ENCODE measurements at places on chromosomes 5 and 9. TPM values are rescaled to one million over a fixed set of nuclear protein-coding genes. Genes with fewer than 3 reads are reported as not detected.

- H3K27ac ChIP-seq, result no peak overlapping the region
- no peaks in the 10 kb centered on the region for H3K4me1 ChIP-seq
- no peak overlapping the region for H3K4me3 ChIP-seq
Measured at GRCh38 chr5:120805131-120805530, 341.0 kb downstream of the PRR16 start.

DNA sequence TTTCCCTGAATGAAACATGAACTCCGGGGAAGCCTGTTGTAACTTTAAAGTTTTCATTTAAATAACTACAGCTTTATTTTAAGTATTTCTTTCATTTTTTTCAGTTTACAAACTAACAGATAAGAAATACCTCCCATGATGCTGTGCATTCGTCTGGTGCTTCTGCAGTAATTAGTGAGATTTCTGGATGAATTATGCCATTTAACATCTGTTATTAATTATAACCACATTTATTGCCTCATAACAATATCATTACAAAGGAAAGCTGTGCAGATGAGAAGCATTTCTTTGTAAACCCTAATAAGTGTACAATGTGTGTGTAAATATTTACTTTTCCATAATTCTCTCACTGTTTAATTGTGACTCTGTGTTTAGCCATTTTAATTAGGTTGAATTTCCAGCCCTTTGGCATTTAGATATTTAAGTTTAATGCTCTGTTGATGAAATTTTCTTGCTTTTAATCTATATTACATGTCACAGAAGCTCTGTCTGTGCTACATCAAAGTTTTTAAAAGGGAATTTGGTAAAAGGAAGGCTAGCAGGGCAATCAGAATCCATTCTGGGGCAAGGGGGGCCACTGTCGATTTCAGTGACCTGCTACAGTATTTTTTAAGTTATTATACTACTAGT, 418.0 kb downstream of the SPATA31D1 start:
- H3K4me1 ChIP-seq, result peaks cover 41% of the 10 kb centered on the region
- no peaks in the 10 kb centered on the region for H3K27me3 ChIP-seq
- H3K36me3 ChIP-seq, result no peaks in the 10 kb centered on the region
- H3K27ac ChIP-seq, result no peak overlapping the region
- DNase-seq, result no peak

DNA sequence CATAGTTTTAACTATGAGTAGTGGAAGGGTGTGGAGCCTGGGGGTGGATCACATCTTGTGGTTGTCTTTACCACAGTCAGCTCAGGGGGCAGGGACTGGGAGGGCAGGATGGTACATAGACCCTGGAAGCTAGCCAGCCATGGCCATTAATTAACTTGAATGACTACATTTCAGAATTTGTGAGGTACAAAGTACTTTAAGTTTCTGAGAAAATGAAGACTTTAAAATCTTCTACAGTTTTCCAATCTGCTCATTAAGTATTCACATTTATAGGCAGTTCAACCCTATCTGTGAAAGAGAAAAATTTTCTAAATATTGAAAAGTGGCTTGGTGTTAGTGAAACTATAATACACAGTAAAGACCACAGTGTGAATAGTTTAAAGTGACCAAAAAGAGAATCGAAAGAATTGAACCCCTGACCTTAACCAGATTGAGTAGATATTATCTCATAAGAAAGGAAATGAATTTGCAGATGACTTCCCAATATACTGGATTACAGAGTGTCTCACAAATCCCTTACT, 234.2 kb upstream of the MEF2C start:
- no peaks in the 10 kb centered on the region for H3K4me1 ChIP-seq
- no peak for DNase-seq
- H3K36me3 ChIP-seq, result no peaks in the 10 kb centered on the region
- no peak overlapping the region for H3K4me3 ChIP-seq

GRCh38 chr5:33310451-33310850, 130.3 kb upstream of the TARS1 start:
- no peaks in the 10 kb centered on the region for H3K36me3 ChIP-seq
- H3K27me3 ChIP-seq, result peaks cover 3% of the 10 kb centered on the region
- H3K4me1 ChIP-seq, result peaks cover 26% of the 10 kb centered on the region
- DNase-seq, result no peak
- H3K27ac ChIP-seq, result no peak overlapping the region

GRCh38 chr9:7316166-7316795, 483.3 kb downstream of the DMAC1 start:
- H3K4me3 ChIP-seq, result peak overlapping the region; percentile 12
- H3K27me3 ChIP-seq, result no peaks in the 10 kb centered on the region
- H3K4me1 ChIP-seq, result peaks cover 14% of the 10 kb centered on the region
- no peak overlapping the region for H3K27ac ChIP-seq

OR2V1 gene
- total RNA-seq, result not detected

DNA sequence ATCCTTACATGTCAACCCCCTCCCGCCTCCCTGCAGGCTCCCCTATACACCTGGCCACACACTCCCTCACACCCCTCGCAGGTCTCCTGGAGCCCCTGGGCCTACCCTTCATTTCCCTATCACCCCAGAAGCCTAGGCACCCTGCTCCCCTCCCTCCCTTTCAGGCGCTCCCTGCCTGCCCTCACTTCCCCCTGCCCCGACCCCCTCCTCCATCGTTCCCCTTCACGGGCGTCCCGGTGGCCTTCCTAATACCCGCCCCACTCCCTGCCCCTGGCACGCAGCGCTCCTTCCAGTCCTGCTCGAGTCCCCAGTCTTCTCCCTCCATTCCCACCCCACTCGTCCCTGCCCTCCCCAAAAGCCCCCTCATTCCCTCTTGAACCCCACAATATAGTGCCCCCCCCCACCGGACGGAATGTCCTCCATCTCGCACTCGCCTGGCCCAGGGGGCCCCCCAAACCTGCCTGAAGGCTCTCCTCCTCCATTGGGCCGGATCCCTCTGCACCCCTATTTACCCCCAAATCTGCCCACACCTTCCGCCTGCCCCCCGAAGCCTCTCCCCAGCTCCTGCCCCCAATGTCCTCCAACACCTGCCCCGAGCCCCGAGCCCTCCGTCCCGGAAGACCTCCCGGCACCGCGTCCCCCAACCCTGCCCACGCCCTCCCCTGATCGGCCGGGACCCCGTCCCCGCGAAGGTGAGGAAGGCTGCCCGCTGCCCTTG, 746 bp downstream of the STRBP start:
- peaks cover 4% of the 10 kb centered on the region for H3K27me3 ChIP-seq
- no peaks in the 10 kb centered on the region for H3K36me3 ChIP-seq
- peak overlapping the region; percentile 91 for H3K4me3 ChIP-seq
- peak overlapping the region; percentile 44 for H3K27ac ChIP-seq
- peaks cover 29% of the 10 kb centered on the region for H3K4me1 ChIP-seq

- H3K36me3 ChIP-seq, result peaks cover 26% of the 10 kb centered on the region
- H3K4me1 ChIP-seq, result no peaks in the 10 kb centered on the region
- H3K27me3 ChIP-seq, result no peaks in the 10 kb centered on the region
- no peak for DNase-seq
Measured at GRCh38 chr5:60687927-60688720, 11.8 kb downstream of the DEPDC1B start.

- no peaks in the 10 kb centered on the region for H3K36me3 ChIP-seq
- peaks cover under 1% of the 10 kb centered on the region for H3K27me3 ChIP-seq
- no peak for DNase-seq
- H3K4me1 ChIP-seq, result peaks cover 32% of the 10 kb centered on the region
- H3K27ac ChIP-seq, result peak overlapping the region; percentile 90
Measured at GRCh38 chr9:91419222-91420191, 4.1 kb downstream of the NFIL3 start.
